AG04449 (cell line): ENCODE measurements at places on chromosomes 6 and 20.

DNA sequence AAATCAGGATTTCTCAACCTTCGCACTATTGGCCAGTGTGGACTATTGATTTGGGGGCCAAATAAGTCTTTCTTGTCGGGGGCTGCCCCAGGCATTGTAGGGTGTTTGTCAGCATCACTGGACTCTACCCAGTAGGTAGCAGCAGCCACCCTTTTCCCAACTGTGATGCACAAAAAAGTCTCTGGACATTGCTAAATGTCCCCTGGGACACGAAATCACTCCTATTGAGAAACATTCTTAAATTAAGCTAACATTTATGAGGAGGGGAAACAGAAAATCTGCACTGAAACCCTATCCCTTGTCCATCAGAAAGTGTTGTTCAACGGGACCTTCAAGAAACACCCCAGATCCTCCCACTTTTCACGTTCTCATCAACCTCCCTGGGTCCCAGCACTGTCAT lies 54.2 kb downstream of the NFATC2 start:
- DNase-seq = no peak

DNA sequence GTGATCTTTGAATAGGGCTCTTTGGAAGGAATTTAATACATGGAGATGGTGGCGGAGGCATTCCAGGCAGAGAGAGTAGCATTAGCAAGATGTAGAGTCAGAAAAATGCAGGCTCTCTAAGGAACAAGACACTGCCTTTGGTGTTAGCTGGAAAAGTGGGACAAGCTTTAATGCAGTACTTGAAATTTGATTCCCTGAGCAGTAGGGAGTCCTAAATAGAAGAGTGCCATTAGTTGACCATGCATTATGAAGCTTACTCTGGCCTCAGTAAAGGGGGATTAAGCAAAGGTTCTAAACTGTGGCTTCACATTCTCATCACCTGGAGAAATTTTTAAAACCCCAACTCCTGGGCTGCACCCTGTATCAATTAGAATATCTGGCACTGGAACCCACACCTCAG lies 494.8 kb upstream of the SOX4 start:
- DNase-seq = no peak

DNA sequence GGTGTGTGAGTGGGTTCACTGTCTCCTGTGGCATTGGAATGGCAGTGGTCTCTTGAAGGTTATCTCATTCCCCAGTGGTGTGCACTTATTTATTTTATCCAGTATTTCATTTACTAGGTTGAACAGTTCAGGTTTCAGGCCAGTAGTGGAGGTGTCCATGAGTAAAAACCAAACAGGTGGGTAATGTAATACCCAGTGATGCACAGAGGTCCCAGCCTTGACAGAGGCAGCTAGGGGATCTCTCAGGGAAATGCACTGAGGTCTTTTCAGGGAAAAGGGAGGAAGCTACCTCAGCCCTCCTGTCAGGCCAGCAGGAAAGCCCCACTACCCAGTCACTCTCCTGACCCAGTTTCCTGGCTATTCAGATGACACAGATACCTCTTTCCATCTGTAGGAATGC lies 403.6 kb downstream of the UTRN start:
- DNase-seq = no peak

GRCh38 chr20:36541227-36541767 lies at the start of gene MYL9:
Gene MYL9 (plus strand): TSS chr20:36541519. CDS start chr20:36544885, 3,366 bp downstream.
- no peak for DNase-seq

DNA sequence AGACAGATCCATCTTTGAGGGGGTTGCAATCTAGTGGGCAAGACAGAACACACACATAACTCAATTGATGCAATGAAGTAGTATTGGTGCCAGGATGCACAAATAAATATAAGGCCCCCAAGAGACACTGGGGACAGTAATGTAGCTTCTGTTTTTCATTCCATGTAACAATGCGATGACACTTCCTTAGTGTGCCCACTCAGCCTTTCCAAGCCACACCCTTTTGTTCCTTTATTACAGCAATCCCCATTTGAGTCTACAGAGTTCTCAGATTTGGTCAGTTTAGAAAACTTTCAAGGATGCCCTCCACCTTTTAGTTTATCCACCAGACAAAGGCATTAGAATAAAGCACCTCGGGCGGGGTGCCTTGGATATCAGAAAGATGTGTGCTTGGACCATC lies 15.5 kb downstream of the TGM3 start:
- DNase-seq = no peak

- DNase-seq = no peak
Measured at GRCh38 chr20:22371843-22372242, 212.5 kb downstream of the FOXA2 start.

DNA sequence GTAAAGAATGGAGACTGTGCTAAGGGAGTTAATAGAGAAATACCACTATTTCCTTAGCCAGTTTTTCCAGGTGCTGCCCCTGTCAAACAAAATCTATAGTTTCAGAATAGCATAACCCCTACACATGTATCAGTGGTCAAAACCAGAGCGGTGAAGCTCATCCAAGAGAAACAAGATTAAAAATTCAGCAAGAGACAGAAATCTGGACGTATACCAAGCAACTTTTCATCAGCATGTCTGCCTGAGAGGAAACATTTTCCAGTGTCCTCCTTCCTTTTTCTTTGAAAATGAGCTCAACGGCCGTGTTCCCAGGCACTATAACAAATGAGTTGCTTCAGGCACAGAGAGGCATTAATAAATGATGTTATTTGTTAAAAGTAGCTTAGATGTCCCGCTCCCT lies 416.5 kb downstream of the BCKDHB start:
- DNase-seq = no peak

DNA sequence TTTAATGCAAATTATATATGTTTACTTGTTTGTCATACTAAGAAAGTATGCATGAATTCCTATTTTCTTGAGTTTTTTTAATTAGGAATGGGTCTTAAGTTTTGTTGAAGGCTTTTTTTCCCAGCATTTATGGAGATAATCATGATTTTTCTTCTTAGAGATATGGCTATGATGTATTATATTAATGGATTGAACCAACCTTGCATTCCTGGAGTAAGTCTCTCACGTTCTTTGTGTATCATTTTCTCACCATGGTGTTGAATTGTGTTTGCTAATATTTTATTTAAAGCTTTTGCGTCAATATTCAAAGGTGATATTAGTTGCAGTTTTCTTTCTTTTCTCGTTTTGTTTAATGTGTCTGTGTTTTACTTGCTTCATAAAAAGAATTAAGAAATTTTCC lies 48.4 kb upstream of the SLC35D3 start:
- no peak for DNase-seq

- no peak for DNase-seq
Measured at GRCh38 chr6:136095986-136096385, 154.1 kb downstream of the MTFR2 start.

DNA sequence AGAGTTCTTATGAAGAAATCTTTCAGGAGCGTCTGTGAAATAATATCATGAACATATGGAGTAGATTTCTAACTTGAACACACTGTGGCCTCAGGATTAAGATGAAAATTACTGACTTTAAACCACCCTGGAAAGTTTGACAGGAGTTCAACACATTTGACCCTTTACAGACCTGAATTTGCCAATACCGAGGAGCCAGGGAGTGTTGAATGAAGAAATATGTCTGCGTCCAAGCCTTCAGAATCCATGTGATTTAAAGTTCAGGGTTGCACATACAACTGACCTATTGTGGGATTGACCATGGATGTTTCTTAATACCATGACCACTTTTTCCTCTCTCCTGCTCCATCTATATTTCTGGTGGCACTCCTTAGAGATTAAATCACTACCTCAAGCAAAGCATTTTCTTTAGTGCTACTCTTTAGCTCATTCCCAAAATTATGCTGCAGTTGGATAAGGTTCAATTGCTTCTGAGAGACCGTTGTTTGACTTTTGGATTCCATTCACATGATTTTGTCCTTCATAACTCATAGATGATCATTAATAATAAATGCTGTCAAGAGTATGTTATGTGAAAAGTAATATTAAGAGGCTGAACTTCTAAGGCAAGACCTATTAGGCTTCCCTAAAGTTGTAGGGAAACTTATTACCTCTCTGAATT lies 57.4 kb downstream of the PRL start:
- DNase-seq = no peak

GRCh38 chr20:4076033-4076432 lies 60.7 kb upstream of the RNF24 start:
- DNase-seq = no peak

DNA sequence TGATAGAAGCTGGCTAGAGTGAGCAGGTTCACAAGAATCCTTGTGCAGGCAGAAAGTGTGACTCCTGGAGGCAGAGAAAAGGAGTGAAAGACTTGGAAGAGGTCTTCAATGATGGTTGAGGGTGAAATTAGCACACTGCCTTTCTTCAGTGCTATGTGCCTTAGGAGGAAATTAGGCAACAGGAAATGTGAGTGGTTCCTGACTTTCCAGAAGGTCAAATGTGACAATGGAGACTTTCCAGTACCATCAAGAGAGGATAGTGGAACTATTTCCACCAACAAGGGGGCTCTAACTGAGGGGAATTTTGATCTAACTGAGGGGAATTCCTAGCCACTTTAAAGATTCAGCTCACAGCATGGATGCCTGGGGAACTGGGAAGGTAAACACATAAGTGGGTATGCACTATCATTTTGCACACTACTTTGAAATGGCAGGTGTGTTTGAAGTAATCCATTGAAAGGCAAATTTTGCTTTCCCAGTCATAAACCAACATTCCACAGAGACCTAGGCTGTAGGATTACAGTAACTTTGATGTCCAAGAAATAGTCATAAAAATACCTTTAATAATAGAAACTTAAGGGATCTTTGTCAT lies 90.0 kb downstream of the PERP start:
- DNase-seq = no peak

DNA sequence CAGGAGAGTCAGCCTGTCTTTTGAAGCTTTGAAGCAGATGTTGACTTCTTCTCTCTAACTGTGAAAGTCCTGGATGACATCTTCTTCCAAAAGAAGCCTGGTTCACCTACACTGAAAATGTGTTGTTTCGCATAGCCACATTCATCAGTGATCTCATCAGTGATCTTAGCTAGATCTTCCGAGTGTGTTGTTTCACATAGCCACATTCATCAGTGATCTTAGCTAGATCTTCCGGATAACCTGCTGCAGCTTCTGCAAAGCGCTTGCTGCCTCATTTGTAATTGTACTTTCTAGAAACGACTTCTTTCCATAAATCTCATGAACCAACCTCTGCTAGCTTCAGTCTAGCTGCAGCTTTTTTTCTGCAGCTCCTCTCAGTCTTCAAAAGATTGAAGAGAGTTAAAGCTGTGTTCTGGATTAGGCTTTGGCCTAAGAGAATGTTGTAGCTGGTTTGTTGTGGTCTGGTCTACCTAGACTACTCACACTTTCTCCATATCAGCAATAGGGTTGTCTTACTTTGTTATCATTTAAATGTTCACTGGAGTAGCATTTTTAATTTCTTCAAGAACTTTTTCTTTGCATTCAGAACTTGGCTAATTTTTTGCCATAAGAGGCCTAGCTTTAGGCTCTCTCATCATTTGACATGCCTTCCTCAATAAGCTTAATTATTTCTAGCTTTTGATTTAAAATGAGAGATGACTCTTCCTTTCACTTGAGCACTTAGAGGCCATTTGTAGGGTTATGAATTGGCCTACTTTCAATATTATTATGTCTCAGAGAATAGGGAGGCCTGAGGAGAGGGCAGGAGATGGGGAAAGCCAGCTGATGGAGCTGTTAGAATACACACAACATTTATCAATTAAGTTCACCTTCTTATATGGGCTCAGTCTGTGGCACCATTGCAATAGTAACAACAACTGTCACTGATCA lies 48.7 kb upstream of the EXOC2 start:
- DNase-seq = no peak

DNA sequence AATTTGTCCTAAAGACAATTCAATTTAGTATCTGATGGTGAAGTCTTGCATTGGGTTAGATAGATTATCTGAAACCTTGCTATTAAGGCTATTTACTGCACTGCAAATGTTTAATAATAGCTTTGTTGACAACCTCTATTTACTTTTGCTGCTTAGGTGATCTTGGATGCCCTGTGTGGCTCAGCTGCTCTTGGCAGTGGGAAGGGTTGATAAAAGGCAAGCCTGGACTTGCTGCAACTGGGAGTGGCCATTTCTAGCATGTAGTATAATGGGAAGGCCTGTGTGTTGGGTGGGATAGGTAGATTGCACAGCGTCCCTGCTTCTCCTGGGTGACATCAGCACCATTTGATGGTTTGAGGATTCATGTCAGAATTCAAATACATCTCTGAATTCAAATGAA lies 49.1 kb downstream of the ARMC2 start:
- no peak for DNase-seq

GRCh38 chr6:88361754-88362153 lies 195.6 kb upstream of the CNR1 start:
- DNase-seq = no peak

GRCh38 chr20:35637276-35637675 lies 21.6 kb downstream of the SPAG4 start:
- DNase-seq = no peak

GRCh38 chr20:4519534-4519933 lies 202.2 kb upstream of the PRND start:
- DNase-seq = no peak

DNA sequence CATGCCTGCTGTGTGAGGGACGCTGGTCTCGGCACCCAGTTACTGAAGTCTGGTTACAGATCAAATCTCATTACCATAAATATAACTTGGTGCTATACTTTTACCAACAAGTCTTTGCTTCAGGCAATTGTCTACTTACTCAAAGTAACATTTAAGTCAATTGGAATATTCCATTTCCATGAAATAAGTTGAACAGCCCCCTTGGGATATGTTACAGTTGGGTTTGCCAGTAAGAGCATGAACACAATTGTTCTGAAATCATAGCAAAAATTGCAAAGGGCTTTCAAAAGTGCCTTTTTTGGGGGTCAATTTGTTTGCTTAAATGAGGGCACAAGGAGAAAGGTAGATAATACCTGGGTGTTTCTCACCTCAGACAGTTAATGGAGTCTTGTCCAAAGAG lies 170.9 kb upstream of the EXOC2 start:
- DNase-seq = no peak

DNA sequence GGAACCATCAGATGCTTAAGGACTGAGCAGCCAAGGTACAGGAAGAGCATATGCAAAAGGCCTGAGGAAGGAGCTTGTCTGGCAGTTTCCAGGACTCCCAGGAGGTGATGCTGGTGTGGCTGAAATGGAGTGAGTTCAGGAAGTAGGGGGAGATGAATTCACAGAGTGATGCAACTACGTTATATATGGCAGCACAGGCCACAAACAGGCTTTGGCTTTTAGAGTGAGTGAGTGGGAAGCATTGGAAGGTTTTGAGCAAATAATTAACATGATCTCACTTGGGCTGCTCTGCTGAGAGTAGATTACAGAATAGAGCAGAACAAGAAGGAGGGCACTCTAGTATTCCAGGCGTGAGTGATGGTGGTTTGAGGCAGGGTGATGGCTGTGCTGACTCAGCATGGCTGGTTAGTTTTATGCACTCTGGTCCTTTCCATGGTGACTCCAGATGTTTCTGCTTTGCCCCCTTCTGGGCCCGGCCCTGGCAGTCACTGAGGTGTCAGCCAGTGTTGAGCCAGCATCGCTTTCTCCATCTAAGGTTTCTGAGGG lies 6.5 kb downstream of the BTN2A2 start:
- DNase-seq = no peak
